ENCODE measurements at places on chromosomes 7 and 10.

GRCh38 chr10:20202337-20202736 lies 386.1 kb downstream of the PLXDC2 start:
- DNase-seq: no peak

- no peak for DNase-seq
Measured at GRCh38 chr10:111481261-111481826, 404.5 kb downstream of the ADRA2A start.

DNA sequence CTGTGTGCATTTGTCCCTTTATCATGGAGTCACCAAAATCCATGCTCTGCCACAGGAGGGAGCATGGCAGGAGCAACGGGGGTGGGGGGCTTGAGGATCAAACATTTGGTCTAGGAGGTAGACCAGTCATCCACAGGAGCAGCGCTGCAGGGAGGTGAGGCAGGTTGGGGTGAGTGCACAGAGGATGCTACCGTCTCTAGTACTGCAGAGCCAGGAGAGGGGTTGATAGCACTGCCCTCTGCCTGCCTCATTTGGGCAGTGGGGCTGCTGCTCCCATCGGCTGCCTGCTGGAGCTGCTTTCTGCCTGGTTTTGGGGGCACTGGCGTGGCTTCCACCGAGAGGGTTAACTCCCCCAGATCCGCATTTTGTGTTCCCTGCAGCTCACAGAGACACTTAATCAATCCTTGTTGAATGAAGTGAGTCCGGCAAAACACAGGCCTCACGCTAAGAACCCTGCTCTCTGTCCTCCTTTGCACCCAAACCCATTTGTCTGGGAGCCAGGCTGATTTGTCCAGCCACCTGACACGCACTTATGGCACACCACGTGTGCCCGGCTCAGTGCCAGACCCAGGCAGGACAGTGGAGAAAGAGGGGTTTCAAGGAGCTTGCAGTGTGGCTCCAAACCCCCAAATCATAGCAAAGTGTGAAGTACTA lies 527.1 kb upstream of the FOXK1 start:
- DNase-seq: no peak

GRCh38 chr7:50214771-50215170 lies 89.7 kb upstream of the IKZF1 start:
- no peak for DNase-seq

DNA sequence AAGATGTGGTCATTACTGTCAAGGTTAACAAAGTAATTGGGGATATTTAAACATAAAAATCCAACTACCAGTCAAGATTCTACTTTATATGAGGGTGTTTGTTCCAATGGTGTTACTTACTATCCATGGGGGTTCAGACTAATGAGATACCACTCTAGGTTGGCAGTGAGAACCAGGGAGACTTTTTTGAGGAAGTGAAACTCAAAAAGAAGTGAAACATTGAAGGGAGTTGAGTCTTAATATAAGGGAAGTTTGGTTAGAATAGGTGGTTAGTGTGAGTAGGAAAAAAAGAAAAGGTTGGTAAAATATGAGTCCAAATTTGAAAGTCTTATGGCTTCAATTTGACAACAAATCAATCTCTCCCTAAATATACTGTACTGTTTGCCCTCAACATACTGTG lies 123.6 kb upstream of the ANK3 start:
- DNase-seq: no peak

DNA sequence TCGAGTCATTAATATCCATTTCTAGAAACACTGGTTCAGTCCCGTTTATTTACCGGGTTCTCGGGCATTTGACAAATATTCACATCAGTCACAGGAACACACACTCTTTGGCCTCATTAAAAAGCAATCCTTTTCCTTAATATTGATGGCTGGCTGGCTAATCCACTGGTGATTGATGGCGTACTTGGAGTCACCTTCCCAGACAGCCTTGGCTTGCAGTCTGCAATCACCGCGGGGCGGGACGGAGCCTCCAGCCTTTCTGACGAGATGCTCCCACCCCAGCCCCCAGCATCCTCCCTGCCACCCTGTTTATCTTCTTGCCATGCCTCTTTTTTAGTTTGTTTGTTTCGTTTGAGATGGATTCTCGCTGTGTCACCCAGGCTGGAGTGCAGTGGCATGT lies 36.6 kb downstream of the SRRM3 start:
- no peak for DNase-seq

DNA sequence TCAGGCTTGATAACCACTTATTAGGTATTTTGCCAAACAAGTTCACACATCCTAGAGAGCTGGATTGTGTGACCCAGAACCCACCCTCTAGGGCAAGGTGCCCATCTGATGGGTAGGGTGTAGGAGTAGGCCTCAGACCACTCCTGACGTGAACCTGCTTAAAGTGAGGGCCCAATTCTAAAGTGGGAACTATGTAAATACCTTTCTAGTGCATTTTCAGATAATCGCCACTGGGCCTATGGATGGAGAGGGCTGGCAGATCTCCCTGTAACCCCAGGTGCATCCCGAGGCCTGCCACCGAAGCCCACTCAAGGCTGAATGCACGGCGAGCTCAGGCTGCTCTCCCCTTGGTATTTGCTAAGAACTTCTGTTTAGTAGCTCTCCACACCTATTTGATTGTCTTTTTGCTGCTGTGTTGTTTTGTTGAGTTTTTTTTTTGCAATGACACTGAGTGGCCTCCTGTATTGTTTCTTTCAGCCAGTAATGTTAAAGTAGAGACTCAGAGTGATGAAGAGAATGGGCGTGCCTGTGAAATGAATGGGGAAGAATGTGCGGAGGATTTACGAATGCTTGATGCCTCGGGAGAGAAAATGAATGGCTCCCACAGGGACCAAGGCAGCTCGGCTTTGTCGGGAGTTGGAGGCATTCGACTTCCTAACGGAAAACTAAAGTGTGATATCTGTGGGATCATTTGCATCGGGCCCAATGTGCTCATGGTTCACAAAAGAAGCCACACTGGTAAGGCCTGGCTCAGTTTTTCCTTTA lies 71.7 kb downstream of the IKZF1 start:
- no peak for DNase-seq

- DNase-seq: no peak
Measured at GRCh38 chr10:6197321-6197720, 5.4 kb upstream of the PFKFB3 start.

GRCh38 chr10:76245951-76246495 lies 814.6 kb downstream of the LRMDA start:
- DNase-seq: no peak

GRCh38 chr7:95427914-95428516 lies 6.8 kb downstream of the PON2 start:
- no peak for DNase-seq

GRCh38 chr7:142795339-142795863 lies 24.6 kb downstream of the PRSS2 start:
- peak; percentile 31 for DNase-seq

DNA sequence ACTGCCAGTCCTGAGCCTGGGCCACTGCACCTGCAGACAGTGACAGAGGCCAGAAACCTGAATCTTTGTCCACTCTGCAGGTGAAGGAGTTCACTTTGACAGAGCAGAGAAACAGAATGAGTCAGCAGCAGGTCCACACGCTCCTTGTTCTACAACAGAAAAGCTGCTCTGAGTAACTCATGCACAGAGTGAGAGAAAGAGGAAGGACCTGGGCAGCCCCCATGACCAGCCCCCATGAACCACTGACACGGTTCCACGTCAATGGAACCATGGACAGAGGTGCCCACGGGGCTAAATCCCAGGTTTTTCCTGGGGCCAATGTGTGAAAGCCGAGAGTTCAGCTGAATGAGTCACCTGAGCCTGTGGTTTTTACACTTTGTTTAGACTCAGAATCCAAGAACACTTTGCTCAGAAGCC lies 40.8 kb upstream of the CTBP2 start:
- no peak for DNase-seq

DNA sequence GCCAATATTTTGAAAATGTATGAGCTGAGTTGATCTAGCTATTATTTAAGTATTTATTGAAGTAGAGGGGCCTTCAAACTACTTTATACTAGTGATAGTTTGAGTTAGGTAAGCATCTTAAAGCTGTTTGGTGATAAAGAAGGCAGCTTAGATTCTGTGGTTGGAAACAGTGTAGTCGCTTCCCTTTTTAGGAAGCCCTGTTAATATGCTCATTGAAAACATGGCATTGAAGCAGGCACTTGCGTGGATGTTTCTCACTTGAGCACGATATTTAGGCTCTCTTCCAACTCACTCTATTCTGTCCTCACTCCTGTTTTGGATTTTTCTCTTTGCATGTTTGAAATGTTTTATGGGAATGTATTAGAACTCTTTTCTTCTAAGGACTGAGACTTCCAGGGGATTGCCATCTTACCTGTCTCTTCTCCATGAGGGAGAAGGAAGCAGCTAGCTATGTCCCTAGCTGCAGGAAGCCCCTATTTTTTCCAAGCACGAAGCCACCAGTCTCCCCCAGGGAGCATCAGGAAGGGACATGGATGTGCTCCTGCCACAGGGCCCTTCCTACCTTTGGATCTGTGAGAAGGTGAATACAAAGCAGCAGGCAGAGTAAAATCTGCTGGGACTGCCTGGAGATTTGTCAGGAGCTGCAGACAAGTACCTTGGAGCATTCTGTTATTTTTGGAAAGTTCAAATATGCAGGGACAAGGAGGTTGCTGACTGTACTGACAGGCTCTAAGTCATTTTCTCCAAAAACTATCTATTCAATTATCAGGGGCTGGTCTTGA lies 22.0 kb upstream of the BMPR1A start:
- no peak for DNase-seq

GRCh38 chr7:43637114-43637806 lies 54.4 kb downstream of the STK17A start:
- DNase-seq: no peak

DNA sequence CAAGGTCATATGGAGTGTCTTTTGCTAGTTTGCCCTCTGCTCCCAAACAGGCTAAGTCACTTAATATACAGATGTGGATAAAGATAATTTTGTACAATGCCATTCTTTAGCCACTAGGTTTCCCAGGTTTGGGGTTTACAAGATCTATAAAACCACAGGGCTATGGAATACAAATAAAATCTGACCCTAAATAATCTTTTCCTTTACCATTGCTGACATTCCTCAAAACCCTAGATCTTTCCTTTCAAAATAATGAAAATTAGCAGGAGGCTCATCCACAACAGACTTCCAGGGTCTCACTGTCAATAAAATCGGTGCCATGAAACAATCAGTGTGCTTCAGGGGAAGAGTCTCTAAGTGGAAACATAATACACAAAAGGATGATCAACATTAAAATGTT lies 148.4 kb downstream of the CPEB3 start:
- no peak for DNase-seq

DNA sequence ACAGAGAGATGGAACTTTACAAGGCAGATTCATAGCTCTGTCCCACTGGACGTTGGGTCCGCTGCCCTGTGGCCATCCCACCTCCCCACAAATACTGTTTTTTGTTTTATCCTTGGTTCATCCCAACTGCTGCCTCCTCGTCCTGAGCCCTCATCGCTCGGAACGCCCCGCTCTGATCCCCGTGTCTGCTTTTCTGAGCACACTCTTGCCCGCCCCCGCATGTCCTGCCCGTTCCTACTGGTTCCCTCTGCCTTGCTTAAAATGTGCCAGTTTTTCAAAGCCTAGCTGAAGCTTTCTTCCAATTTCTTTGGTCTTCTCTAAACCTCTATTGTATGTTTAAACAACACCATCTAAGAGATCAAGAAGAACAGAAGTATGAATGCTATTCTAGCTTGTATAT lies 19.4 kb downstream of the RNF32 start:
- DNase-seq: no peak

DNA sequence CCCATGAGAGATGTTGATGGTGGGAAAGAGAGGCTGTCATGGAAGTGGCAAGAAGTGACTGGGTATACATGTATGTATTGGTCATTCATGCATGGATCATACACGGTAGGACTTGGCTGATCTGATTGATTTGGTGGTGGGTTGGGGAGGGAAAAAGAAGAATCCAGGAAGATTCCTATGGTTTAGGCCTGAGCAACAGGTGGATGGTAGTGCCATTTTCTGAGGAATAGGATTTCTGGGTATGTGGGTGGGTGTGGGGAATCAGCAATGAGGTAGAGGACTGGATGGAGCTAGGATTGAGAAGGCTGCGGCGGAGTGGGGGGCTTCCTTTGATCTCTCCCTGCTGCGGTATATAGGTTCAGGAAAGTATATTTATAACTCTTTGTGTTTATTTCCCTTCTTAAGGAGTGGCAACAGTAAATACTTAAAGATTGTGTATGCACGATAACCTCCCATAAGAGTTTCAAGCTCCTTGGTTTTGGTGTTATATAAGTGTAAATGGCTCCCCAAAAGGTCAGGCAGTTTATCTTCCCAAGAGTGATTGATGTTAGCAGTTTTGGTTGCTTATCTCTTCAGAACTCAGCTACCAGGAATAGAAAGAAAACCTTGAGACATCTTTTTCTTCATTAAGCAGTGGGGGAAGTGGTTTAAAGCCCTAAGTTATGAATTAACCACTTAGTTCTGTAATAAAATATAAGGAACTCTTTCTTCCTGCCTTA lies 100.1 kb downstream of the LSMEM1 start:
- no peak for DNase-seq

DNA sequence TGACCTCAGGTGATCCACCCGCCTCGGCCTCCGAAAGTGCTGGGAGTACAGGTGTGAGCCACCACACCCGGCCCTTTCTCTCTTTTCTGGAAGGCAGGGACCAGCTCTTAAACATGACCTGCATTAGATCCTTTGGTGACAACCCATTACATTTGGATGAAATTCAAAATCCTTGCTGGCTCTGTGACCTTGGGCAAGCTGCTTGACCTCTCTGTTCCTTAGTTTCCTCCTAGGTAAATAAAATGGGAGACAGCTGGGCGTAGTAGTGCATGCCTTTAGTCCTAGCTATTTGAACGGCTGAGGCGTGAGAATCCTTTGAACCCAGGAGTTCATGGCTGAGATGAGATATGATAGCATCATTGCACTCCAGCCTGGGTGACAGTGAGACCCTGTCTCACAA lies 23.7 kb downstream of the LDB1 start:
- DNase-seq: no peak

GRCh38 chr10:119761106-119761505 lies 35.3 kb downstream of the INPP5F start:
- DNase-seq: no peak

- no peak for DNase-seq
Measured at GRCh38 chr7:7765422-7765821, 47.0 kb upstream of the RPA3 start.

DNA sequence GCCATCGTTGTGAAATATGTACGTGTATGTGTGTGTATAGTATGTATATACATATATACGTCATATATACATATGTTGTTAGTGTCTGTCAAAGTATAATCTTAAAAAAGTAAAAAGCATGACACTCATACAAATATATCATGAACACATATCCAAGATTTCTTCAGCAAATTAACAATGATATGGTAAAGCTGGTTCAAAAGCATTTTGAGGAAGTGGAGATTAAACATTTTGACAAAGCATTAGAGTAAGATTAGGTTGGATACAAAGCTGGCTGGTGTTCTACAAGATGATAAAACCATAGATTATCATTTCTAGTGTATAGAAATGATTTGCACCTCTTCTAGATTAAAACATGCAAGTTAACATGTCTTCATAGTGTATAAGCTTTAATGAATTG lies 771 bp upstream of the NUDCD3 start:
- no peak for DNase-seq
